ENCODE measurements at places on chromosomes 1 and 21.

- DNase-seq = no peak
Observed at GRCh38 chr1:210535761-210536160, 207.1 kb downstream of the HHAT start.

DNA sequence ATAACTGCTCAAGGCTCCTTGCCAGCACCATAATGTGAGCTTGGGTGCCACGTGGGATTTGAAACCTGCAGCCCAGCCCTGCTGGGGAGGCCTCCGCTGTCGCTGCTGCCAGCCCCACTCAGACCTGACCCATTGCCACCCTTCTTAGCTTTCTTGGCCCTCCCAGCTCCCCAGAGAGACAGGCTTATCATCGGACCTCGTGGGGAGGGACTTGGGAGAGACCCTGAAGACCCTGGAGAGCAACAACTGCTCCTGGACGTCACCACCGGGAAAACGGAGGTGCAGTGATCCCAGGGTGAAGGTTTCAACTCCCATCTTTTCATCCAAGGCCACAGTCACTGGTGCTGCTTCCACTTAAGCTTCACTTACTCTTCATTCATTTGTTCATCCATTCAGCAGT is 596.1 kb downstream of the PTPRU start:
- DNase-seq = no peak

GRCh38 chr1:248897412-248898337 is 8.4 kb upstream of the PGBD2 start:
- no peak for DNase-seq

DNA sequence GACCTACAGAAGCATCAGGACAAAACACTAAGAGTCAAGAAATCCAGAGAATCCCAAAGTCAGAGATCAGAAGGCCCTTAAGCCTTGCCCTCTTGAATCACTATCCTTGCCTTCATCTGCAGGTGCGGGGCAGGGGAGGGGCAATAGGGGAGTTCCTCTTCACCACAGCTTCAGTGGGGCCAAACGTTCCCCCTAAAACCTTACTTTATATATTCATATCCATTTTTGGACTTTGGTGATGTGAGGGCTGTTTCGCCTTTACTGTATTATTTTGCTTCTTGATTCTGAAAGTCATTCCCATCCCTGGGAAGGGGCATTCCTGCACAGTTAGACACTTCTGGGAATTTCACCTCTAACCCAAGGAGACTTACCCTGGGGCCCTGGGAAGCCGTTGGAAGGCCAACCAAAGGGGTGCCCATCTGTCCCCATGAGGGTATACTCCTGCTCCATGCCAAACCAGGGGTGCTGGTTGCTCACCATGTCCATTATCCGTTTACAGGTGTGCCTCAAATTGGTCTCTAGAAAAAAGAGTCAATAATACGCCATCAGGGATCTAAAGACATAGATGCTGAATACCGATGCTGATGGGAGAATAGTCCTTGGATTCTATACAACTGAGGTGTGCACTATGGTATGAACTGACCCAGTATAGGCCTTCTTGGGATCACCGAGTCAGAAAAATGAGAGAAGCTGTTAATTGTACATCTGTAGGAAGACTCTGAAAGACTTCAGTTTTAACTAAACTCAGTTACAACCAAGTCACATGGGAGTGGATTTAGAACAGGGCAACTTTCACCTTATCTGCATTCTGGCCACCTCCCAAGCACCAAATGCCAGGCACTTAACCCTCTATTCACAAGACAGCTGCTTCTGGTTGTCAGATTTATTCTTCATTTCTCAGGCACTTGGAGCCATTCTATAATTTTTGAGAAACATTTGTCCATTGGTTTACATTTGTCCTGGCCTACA is 5.4 kb downstream of the GLUL start:
- DNase-seq = no peak

DNA sequence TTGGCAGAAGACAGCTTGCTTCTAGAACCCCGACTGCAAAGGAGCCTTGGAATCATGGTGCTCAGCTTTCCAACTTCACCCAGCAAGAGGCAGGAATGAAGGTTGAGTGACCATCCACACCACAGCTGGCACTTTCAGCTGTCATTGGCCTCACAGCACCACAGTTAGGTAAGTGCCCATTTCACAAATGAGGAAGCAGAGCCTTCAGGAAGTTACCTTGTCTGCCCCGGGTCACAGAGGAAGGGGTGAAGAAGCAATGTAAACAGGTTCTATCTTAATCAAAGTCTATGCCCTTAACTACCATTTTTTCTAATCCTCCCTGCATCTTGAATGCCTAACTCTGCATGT is 156.0 kb downstream of the GLUL start:
- no peak for DNase-seq

DNA sequence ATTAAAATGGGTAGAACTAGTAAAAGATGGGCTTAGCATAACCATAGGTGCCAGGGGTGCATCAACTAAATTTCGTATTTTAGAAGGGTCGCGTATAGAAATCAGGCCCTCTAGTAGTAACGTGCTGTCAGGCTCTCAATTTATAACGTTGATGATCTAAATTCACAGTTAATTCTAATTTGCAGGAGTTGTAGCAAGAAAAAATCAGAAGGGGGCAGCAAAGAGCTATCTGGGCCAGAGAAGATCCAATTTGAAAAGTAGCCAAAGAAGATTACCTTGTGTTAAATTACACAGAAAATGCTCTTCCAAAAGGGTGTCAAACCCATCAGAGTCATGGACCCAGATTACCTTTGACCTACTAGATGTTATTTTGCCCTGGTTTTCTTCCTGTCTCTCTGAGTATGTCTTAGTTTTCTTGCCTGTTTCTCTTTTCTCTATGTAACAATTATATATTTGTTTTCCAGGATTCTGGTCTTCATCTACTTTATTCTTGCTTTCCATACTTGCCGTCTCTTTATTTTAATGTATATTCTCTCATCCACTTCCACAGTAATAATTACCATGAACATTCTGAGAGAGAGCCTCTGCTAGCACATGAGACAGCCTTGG is 1030.9 kb downstream of the AMY1C start:
- DNase-seq = no peak

- no peak for DNase-seq
Observed at GRCh38 chr1:21706151-21706835, 37.1 kb upstream of the RAP1GAP start.

GRCh38 chr1:234821840-234822239 is 211.9 kb upstream of the IRF2BP2 start:
- no peak for DNase-seq

DNA sequence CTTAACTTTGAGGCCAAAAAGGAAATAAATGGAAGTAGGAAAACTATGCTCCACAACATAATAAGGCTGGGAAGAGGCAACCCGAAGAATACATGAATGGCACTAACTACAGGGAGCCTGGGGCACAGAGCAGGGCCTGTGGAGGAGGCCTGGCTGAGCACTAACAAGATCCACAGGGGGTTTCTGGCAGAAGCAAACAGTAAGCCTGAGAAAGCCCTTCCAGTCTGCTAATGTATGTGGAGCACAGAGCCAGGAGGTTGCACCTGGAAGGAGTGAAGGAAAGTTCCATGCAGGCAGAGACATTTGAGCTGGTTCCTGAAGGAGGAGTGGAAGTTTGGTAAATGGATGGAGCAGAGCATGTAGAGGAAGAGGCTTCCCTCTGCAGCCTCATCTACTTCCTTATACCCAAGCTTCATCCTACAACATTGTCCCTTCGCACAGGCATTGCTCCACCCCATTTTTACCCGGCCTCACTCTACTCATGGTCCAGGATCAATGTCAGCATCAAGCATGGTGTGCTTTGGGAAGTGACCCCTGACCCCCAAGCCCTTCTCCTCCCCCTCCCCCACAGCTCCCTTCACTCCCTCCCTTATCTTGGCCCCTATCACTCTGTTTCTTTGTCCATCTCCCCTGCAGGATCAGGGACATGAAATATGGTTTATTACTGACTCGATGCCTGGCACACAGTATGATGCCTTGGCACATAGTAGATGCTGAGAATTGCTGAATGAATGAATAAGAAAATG is 23.3 kb downstream of the SHISA4 start:
- DNase-seq = no peak

DNA sequence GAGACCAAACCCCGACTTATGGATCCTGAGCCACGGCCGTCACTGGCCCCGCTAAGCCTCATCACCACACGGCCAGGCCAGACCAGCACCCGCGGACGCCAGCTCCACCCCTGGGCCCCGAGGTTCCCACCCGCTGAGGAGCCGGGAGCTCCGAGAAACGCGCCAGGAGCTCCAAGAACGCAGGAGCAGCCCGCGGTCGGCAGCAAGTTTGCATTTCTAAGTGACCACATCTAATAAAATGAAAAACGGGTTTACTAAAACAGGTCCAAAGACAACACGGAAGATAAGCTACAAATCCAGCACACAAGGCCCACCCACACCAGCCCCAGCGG is 8.1 kb upstream of the C1QTNF12 start:
- no peak for DNase-seq

DNA sequence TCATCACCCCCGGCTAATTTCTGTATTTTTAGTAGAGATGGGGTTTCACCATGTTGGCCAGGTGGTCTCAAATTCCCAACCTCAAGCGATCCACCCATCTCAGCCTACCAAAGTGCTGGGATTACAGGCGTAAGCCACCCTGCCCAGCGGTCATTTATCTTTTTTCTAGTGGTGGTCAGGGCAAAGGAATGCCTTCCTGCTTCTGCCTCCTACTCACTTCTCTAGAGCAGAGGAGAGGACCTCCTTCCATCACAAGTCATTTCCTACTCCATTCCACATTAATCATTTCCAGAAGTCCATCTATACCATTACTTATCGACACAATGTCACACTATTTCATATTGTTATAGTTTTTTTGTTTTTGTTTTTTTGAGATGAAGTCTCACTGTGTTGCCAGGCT is 13.3 kb downstream of the FBXO42 start:
- no peak for DNase-seq

DNA sequence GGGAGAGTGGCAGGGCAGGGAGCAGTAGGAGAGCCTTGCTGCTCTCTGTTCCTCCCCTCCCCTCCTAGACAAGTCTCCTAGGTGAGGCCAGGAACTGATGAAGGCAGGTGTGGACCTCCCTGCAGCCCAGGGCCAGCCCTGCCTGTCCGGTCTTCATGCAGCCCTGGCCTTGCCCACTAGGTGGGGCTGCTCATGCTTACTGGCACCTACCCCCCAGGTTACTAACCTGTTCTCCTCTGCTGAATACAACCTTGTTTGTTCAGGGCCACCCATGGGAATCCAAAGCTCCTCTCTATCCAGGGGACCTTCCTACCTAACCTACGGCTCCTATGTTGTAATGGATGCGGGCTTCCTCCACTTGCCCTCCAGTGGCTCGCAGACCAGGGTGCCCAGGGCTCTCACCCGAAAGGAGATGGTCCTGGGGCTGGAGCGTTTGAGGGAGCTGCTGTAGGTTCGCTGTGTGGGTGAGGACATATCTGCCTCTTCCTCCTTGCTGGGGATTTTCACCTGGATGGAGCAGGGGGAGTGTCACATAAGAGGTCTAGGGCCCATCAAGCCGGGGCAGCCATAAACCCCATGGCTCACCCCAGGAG is 7.9 kb upstream of the TNNT2 start:
- DNase-seq = no peak

- DNase-seq = no peak
Observed at GRCh38 chr1:171744986-171745385, 3.1 kb upstream of the VAMP4 start.

DNA sequence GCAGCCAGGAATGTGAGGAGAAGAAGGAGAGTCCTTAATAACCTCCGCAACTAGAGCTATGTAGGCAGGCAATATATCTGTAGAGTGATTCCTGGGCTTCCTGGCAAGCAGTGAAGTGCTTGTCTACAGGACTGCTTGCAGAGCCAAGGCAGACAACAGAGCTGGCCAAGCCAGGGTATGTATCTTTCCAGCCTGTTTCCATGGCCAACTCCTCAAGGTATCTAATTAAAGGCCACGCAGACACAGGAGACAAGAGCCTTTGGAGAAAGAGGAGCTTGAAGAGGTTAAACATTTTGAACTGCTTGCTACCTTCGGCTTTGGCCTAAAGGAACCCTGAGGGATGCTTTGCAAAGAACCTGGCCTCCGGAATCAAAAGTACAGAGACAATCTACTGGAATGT is 137.4 kb downstream of the PIGK start:
- DNase-seq = no peak

GRCh38 chr1:153122831-153123421 is 9.6 kb upstream of the SPRR2F start:
- no peak for DNase-seq

DNA sequence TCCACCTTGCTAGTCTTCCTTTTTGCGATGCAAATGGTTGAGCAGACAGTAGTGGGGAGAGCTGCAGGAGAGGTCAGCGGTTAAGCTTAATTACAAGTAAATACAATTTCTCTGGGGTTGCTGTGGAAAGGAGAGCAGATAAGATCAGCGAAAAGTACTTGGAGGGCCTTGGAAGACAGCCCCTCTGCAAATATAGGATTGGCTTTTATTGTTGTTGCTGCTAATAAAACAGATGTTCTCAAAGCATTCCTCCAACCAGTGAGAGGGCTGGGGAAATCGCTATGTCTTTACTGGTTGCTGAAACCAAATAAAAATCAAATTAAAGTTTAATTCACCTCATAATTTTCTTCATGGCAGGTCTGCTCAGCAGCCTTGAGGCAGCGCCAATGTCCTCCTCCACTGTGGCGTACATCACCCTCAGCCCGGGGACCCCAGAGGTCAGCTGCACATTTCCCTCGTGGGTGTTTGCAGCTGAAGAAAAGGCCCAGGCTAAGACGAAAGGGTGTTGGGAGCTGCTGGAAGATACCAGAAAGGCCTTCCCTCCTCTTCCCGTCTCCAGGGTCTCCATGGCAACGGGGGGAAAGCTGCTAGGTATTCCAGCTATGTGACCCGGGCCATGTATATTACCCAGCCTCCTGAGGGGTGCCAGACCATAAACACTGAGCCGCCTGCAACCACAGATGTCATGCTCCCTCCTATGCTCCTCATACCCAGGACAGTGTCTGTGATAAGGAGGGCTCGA is 54.6 kb upstream of the POU2F1 start:
- no peak for DNase-seq

DNA sequence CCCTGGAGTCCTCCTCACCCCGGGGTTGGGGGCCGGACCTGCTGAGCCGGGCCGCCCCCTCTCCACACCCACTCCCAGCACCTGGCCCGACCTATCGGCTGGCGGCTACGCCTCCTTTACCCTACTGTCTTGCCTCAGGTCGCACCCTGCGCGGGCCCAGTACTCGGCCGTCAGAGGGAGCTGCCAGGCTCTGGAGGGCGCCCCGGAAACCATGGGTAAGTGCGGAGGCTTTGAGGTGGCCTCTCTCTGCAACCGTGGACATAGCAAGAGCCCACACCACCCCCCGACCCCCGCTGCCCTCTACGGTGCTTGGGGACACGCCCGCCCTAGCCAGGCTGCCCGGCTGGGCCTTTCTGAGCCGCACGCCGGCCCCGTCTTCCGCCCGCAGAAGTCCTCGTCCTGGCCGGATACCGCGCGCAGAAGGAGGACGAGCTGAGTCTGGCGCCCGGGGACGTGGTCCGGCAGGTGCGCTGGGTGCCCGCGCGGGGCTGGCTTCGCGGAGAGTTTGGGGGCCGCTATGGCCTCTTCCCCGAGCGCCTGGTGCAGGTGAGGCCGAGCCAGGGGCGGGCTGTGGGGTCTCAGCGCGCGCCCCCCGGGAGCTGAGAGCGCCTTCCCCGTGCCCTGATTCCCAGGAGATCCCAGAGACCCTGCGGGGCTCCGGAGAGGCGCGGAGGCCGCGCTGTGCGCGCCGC is at the start of gene SH3D21:
TSS of gene SH3D21 (plus strand) at position 159 of the 692 bp plus-strand sequence. CDS start at position 212, 53 bp downstream.
- no peak for DNase-seq

GRCh38 chr21:44955141-44955797 is 15.4 kb downstream of the SLX9 start:
- DNase-seq = no peak

All from esophagus squamous epithelium (tissue), 5 donors.